ENCODE measurements at places on chromosomes 6 and 20. TPM values are rescaled to one million over a fixed set of nuclear protein-coding genes. Genes with fewer than 3 reads are reported as not detected.

DNA sequence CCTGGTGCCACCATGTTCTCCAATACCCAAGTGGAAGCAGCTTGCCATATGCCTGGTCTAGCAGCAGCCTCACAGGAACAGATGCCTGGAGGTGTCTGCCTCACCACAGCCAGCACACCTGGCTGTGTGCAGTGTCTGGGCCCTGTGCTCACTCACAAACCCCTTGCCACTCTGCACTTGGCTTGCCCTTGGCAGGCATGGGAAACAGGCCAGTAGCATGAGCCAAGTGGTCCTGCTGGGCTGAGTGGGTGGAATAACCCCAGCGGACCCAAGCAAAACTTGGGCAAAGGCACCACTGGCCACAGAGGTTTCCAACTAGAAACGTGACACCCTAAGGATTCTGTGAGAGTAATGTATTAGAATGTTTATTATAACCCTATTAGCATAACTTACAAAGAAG is 600.5 kb upstream of the GJE1 start:
- no peak for DNase-seq

- no peak for DNase-seq
Observed at GRCh38 chr6:149443411-149444181, 41.2 kb downstream of the ZC3H12D start.

GRCh38 chr6:94227741-94228140 is 808.4 kb upstream of the EPHA7 start:
- no peak for DNase-seq

DNA sequence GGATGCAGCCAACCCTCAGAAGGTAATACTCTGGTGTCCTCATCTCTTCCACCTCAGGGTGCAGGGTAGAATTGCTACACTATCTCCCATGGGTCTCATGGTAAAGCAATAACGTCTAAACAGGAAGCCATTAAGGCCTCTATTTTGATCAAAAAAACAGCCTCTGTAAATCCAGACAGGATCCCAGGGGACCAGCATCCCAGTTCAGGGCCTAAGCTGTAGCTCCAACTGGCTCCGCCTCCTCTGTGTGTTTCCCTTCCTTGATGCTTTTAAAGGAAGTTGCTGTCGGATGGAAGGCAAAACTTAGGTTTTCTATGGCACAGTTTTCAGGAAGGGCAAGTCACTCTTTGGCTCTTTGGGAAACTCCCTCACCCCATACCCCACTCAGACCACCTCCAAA is 222.0 kb downstream of the MAFB start:
- no peak for DNase-seq

GRCh38 chr6:36679043-36679833 is 724 bp downstream of the CDKN1A start:
- no peak for DNase-seq

DNA sequence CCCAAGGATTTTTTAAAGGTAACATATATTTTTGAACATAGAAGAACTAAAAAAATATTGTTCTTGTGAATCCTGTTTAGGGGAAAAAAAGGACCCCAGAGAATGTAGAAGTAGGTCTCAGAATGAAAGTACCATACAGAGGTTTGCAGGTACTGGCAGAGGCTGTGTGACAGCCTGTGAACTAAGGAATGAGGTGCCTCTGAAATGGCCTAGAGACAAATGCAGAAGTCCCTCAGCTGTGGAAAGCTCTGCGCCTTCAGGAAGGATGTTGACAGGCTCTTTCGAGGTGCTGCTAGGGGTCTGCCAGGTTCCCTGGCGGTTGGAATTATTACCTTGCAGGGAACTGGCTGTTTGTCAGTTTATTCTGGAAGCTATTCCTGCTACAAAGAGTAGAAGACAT is 8.6 kb upstream of the TUBB2B start:
- no peak for DNase-seq

DNA sequence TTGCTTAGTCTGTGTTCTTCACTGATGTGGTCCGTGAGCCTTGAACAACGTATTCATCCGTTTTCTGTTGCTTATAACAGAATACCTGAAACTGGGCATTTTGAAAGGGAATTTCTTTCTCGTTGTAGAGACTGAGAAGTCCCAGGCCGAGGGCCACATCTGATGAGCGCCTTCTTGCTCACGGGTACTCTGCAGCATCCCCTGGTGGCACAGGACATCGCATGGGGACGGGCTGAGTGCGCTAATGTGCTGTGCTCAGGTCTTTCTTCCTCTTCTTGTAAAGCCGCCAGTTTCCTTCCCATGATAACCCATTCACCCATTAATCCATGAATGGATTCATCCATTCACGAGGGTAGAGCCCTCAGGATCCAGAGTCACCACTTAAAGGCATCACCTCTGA is 161.0 kb downstream of the NFATC2 start:
- no peak for DNase-seq

Gene PRKN
- polyA plus RNA-seq, result 7.7 TPM

- DNase-seq, result no peak
Observed at GRCh38 chr6:34066218-34066571, 79.7 kb downstream of the GRM4 start.

Gene MAP7
- 35.3 TPM for polyA plus RNA-seq

GRCh38 chr20:34753706-34754461 is 49.7 kb downstream of the TP53INP2 start:
- no peak for DNase-seq

DNA sequence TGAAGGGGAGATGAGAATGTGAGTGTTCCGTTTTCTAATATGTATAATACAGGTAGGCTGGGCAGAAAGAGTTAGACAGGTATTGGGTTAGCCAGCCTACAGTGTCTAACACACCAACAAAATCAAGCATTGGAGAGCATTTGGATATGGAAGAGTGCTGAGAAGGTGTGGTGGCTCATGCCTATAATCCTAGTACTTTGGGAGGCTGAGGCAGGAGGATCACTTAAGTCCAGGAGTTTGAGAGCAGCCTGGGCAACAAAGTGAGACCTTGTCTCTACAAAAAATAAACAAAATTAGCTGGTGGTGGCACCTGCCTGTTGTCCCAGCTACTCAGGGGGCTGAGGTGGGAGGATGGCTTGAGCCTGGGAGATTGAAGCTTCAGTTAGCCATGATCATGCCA is 38.6 kb upstream of the SLC23A2 start:
- DNase-seq, result no peak

- no peak for DNase-seq
Observed at GRCh38 chr6:55972091-55972490, 96.7 kb upstream of the BMP5 start.

Gene SEL1L2
- polyA plus RNA-seq, result not detected

Gene SLCO4A1
- polyA plus RNA-seq, result 2.0 TPM

- no peak for DNase-seq
Observed at GRCh38 chr6:134035823-134036296, 16.6 kb downstream of the SLC2A12 start.

Gene GTF3C6
- 107 TPM for polyA plus RNA-seq

Gene KCNB1
- polyA plus RNA-seq, result 0.85 TPM

Gene SLC4A11
- polyA plus RNA-seq, result 2.3 TPM

GRCh38 chr6:736657-737446 is 43.9 kb upstream of the EXOC2 start:
- no peak for DNase-seq

GRCh38 chr6:102039441-102039840 is 645.9 kb downstream of the GRIK2 start:
- DNase-seq, result no peak

DNA sequence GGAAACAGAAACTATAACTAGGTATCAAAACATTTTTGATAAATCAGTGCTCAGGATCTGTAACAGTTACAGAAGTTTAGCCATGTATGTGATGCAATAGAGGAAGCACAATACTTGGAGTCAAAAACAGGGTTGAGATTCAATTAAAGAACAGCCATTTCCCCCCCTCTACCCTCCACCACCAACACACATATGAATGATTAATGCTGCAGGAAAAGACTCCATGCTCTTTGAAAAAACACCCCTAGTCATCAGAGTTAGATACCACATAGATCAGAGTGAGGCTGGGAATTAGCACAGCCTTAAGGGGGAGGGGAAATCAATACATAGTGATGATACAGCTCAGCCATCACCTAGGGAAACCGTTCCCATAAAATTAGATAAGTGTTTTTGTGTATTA is 108.9 kb upstream of the EMILIN3 start:
- no peak for DNase-seq

DNA sequence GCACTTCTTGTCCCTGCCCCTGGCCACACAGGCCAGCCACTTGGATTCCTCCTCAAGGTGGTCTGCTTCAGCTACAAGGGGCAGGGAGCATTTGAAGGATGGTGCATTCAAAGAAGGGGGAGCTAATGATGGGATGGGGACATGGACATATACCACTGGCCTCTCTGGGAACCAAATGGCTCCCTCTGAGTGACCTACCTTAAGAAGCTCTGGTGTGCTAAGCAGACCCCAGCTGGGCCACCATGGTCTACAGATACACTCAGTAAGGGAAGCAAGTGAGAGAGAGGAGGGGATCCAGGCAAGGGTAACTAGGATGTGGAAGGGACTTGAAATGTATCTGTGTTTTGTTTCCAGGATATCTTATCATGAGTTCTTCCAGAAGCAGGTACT is 62.4 kb downstream of the TTI1 start:
- no peak for DNase-seq

Gene SLC17A2
- polyA plus RNA-seq, result 0.86 TPM

- no peak for DNase-seq
Observed at GRCh38 chr6:142953373-142954273, 8.6 kb upstream of the HIVEP2 start.

DNA sequence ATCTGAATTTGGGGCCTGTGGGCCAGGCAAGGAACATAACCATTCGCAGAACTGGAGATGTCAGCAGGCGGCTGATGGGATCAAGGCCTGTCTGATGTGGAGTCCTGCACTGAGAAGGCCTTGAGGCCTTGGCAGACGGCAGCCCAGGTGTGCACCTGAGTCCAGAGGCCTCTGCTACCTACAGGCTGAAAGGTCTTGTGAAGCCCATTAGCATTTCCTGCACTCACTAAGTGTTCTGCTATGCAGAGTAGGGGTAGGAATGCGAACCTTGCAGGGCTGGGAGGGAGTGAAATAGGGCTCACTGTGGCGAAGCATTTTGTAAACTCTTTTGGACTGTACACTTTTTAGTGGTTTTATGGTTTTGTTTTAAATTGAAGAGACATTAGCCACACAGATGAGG is 48.3 kb upstream of the RNF24 start:
- DNase-seq, result no peak

DNA sequence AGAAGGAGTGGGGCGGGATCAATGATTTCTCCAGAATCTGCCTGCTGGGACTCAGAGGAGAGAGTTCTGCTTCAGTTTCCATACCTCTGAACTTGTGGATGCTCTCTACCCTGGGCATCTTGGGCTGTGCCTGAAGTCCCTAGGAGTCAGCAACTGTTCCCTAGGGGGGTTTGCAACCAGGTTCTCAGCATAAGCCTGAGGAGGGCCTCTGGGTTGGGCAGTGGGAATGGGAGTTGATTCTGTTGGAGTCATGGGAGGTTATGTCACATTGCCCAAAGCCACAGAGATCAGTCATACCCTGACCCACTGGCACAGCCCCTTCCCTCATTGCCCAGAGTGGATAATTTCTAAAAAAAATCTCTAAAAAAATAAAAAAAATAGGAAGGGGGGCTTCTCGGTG is 47.4 kb downstream of the MOCS1 start:
- no peak for DNase-seq

DNA sequence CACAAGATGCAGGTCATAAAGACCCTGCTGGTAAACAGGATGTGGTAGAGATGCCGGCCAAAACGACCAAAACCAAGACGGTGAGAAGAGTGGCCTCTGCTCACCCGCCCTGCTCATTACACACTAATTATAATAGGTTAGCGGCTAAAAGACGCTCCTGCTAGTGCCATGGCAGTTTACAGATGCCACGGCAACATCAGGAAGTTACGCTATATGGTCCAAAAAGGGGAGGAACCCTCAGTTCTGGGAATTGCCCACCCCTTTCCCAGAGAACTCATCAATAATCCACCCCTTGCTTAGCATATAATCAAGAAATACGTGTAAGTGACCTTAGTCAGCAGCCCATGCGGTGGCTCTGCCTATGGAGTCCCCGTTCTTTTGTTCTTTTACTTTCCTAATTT is 17.6 kb downstream of the BHLHE23 start:
- no peak for DNase-seq

DNA sequence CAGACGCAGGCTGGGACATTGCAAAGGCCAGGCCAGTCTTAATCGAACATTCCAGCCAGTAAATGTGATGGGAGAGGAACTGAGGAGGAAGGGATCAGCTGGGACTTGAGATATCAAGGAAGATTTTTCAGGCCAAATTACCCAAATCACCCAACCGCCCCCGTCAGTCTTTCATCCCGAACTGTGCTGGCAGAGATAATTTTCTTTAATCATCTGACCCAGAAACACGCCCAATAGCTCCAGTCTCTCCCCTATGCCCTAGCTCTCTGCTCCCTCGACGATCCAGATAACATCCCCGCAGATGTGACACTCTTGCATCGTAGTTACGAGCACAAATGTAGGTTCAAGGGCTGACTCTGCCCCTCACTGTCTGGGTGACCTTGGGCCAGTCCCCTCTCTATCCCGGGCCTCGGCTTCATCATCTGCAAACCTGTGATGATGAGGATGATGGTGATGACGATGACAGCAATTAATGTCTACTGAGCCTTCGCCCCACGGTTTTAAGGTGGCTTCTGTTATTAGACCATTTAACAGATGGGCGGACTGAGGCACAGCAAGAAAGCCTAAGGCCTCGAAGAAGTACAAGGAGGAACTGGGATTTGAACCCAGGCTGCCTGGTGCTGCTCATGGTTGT is 118.6 kb downstream of the PREX1 start:
- DNase-seq, result no peak

DNA sequence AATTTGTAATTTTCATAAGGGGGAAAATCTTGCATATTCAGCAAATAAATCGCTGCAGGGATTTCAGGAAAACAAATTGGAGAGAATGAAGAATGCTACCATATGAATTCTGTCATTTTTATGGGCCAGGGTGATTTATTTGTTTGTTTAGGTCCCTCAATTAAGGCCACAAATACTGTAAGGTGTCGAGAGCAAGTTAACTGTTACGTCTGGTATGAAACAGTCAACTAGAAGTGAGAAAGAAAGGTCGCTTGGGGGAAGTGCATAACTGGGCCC is 166.9 kb upstream of the TSHZ2 start:
- DNase-seq, result peak; percentile 67

DNA sequence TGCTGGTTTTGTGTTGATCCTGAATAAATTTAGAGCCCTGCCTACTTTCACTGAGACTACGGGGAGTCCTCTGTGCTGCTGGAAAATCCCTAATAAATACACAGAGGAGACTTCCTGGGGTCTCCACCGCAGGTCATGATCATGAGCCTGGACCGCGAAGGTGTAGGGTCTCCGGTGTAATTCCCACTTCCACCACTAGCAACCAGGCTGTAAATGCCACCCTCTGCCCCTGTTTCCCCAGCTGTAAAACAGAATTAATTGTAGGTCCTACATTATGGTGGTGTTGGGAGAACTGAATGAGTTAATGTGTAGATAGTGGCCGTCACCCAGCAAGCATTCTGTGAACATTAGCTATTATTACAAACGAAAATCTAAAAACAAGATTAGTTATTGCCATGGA is 191.6 kb upstream of the THBS2 start:
- no peak for DNase-seq

DNA sequence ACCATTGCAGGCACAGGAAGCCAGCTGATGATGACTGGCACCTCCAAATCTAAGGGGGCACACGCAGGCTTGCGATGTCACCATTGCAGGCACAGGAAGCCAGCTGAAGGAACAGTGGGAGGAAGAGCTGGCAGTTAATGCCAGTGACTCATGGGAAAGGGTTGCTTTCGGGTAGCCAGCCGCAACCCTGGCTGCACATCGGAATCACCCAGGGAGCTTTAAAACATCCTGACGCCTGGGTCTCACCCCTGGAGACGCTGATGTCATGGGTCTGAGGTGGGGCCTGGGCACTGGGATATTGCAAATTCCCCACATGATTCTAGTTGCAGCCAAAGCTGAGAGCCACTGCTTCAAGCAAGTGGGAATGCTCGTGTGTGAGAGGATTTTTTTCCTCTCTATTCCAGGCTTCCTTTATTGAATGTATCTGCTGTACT is 16.1 kb upstream of the CCN6 start:
- no peak for DNase-seq

Gene CARMIL1
- 106 TPM for polyA plus RNA-seq

Gene NDUFAF4
- polyA plus RNA-seq, result 36.6 TPM

All from left kidney (tissue), 8 donors.